Activated CD4-positive, alpha-beta T cell treated with anti-CD3 and anti-CD28 coated beads, Interleukin-10, Interleukin-2, amounts not matched to agents 100 ng/mL and 50 ng/mL, durations not matched to agents 16 hours and 8 hours (primary cell): ENCODE measurements at places on chromosomes 6 and 20.

GRCh38 chr20:44187054-44187771 lies at the start of gene JPH2:
Gene JPH2, minus strand, starts transcription at chr20:44187188. Its CDS starts 483 bp downstream, at chr20:44186705.
- no peak for DNase-seq

GRCh38 chr6:26250698-26251044 lies 114.3 kb upstream of the BTN3A2 start:
- DNase-seq = no peak

DNA sequence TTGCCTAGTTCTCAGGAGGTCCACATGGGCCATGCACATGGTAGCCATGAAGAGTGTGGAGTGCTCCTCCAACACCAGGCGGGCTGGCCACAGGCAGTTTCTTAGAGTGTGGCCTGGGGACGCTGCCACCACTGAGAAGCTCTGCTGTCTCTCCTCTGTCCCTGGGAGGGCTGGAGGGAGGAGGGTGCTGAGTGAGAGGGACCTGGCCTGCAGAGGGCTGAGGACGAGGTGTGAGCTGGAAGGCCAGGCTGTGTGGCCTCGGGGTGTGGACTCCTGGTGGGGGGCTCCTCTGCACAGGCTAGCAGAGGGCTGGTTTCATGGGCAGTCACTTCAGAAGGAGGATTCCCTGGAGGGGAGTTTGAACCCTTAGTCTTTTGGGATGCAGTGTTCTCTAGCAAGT lies 39.7 kb downstream of the SYNJ2 start:
- no peak for DNase-seq

DNA sequence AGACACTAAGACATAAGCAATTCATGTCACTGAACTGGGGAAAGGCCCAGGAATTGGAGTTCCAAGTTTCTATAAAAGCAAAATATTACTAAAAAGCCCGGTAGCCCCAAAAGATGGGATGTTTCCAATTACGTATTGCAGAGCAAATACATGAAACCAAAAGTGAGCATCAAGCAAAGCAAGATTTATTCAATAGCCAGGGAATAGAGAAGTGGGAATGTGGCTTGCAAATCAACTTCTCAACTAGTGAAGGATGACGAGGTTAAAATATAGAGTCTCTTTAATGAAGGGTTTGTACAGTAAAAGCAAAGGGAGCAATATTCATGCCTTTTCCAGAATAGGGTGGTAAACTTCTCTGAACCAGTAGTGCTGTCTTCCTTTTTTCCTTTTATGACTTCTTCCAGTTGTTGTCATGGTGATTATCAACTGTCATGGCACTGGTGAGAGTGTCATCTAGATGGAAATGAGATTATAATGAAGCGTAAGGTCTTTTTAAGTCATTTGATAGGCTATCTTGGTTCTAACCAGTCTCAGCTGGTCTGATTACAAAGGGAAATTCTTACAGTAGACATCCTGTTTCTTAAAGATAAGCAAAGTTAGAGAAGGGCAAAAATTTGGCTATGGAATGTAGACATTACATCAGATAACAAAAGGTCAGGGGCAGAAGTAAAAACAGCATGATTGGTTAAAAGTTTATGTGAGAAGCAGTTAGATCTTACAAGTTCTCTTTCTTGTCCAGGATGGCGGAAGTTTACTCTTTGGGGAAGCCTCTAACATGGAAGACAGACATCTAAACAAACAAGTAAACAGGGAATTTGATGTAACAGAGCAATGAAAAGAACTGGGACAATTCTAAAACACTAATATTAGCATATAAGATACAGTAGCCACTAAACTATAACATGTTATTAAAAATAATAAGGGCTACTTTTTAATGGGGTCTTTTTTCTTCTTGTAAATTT lies 96.9 kb downstream of the TBX18 start:
- no peak for DNase-seq

DNA sequence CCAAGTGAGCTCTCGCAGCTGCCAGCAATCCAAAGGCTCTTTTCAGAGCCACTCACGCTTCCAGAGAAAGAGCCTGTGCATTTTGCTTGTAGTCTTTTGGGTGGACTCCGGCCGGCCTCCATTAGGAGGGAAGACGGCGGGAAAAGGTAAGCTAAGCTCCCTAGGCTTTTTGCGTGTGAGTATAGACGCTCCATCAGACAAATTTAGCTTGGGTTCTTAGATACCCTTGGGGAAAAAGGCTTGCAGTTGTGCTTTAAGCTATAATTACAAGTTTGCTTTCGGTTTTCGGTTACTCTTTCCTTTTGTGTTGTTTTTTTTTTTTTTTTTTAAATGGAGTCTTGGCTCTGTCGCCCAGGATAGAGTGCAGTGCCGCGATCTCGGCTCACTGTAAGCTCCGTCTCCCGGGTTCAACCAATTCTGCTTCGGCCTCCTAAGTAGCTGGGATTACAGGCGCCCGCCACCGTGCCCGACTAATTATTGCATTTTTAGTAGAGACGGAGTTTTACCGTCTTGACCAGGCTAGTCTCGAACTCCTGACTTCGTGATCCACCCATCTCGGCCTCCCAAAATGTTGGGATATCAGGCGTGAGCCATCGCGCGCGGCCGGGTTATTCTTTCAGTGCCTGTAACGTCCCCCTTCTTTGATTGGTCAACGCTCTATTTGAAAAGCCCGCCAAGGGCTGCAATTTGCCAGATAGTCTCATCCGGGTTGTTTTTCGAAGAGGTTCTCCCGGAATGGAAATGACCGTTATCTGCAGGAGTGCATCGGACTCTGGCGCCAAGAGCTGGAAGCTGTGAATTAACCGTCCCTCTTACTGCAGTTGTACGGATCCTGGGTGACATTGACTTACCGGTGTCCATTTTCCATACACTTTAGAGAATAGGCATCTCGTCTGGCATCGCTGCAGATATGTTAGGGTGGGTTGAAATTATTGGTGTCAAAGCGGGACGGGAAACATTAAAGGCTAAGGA lies 18.1 kb downstream of the OR2B2 start:
- DNase-seq = peak; percentile 91

GRCh38 chr6:32488083-32488482 lies 42.0 kb downstream of the HLA-DRB5 start:
- no peak for DNase-seq

GRCh38 chr6:142481466-142481865 lies 179.7 kb downstream of the ADGRG6 start:
- no peak for DNase-seq

DNA sequence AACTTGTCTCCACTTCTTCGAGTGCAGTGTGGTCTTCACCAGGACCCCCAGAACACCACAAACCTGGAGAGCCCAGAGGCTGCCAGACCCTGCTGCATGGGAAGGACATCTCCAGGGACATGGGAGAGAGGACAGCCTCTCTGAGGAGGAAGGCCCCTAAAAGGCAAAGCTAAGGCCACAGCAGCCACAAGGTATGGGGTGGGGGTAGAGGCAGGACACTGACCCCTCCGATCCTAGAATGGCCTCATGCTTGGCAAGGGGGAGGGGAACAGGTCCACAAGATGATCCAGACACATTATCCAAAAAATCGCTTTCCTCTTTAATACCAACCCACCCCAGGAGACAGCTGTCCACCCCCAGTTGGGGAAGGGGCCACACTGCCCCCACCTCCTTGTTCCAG lies 1.9 kb downstream of the B3GALT4 start:
- no peak for DNase-seq

- DNase-seq = no peak
These were observed 138.6 kb downstream of the DLL1 start for GRCh38 chr6:170152124-170152926.

GRCh38 chr6:81373414-81373813 lies 379.1 kb downstream of the TENT5A start:
- no peak for DNase-seq

- DNase-seq = no peak
These were observed 101.8 kb upstream of the SGK1 start for GRCh38 chr6:134419716-134420115.
